ENCODE measurements at places on chromosomes 3 and 15.

DNA sequence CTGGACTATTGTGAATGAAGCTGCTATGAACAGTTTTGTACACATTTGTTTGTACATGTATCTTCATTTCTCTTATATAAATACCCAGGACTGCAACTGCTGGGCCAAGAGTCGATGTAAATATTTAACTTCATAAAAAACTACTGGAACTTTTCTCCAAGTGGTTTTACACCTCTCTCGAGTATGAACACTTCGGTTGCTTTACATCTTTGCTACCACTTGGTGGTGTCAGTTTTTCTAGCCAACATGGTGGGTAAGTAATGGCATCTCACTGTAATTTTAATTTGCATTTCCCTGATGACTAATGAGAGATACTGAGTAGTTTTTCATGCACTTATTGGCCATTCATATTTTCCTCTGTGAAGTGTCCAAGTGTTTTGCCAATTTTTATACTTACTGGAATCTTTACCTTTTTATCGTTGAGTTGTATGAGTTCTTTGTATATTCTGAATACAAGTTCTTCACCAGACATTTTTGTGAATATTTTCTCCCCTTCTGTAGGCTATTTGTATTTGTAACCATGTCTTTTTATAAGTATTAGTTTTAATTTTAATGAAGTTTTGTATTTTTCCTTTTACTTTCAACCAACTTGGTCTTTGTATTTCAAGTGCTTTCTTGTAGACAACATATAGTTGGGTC, 44.4 kb downstream of the PCOLCE2 start:
- DNase-seq: no peak

DNA sequence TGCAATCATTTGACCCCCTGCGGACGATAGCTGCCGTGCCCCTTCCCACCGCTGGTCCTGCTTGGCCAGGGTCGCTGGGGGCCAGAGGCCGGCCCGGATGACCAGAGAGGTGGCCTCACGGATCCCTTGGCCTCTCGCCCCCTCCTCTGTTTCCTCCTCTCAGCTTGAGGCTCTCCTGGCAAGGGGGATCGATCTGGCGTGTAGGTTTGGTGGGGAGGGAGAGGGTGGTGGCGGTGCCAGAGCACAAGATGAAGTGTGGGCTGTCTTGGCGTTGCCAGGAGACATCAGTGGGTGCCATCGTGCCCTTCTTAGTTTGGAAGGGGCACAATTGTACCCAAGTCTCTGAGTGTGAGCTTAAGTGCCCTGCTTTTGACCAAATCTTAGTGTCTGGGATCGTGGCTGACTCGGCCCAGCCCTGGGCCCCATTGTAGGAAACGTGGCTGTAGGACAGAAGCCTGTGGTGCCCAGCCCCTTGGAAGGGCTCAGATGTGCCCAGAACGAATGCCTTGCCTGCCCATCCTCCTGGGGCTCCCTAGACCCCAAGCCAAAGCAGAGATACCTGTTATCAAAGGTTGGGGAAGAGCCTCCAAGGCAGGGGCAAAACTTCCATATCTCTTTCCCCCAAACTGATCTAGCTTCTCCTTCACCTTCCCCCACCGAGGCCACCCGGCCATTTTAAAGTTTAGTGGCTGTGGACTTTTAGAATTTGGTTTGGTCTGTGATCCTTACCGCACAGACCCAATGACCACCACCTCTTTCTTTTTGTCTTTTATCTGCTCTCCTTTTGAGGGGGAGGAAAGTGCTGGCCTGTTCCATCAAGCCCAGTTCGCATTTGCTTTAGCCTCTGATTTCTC, 14.4 kb downstream of the NR2F2 start:
- no peak for DNase-seq

GRCh38 chr3:64257100-64257755, 32.0 kb upstream of the PRICKLE2 start:
- DNase-seq: no peak

DNA sequence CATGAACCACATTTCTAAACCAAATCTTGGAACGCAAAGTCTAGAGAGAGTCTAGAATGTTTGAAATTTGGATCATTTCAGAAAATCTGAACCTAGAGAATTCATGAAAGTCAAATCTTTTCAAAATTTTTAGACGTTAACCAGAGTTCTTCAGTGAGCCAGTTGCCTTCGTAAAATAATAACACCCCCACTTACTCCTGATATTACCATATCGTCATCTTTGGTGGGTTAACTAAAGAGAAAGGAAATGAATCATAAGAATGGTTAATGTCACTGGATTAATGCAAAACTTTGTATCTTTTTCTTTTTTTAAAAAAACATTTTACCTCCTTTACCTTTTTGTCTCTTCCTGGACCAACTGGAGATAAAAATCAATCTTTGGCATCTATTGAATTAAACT, 1.2 kb upstream of the ZBED2 start:
- DNase-seq: no peak

- no peak for DNase-seq
These were observed 28.7 kb downstream of the ATRIP start for GRCh38 chr3:48475188-48475587.

GRCh38 chr15:53072077-53072476, 281.9 kb upstream of the ONECUT1 start:
- DNase-seq: no peak

GRCh38 chr3:194488055-194488742, 1.4 kb upstream of the ATP13A3 start:
- DNase-seq: no peak

GRCh38 chr3:80770106-80771074, 991.1 kb downstream of the GBE1 start:
- no peak for DNase-seq

DNA sequence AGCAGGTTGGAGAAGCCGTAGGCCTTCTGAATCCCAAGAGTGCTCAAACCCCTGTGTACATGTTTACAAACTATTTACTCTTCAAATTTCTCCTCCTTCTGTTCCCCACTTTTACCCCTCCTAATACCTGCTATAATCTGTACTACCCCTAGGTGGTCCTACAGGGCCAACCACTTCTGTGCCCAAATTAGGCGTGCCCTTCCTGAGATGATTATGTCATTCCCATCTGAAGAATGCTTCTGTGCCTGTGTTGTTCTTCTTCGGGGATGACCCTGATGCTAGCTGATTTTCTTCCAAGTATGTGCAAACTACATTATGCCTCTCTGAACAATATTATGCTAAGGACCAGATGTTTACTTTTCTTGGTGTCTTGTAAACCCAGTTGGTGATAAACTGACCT, 20.5 kb downstream of the RBP2 start:
- no peak for DNase-seq

GRCh38 chr3:71478568-71478967, 105.0 kb downstream of the FOXP1 start:
- no peak for DNase-seq

DNA sequence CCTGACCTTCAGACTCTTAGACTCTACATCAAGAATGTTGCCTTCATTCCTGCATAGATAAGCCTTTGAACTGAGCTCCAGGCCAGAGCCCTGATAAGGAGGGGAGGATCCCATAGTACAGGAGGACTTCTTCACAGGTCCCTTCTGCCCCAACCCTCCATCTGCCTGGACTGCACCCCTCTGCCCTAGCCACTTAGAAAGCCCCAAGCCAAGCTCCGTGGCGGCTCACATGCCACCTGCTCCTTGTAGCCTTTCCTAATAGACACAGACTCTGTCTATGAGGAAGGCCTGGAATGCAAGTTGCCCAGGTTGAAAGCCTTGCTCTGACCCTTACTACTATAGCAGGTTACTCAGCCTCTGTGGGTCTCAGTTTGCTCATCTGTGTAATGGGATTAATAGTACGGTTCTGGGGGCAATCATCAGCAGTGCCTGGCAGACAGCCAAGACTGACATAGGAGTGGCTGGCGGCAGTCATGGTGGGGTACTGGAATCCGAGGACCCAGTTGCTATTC, 11.6 kb downstream of the PCSK6 start:
- DNase-seq: no peak

GRCh38 chr15:85582131-85583079, 202.0 kb downstream of the AKAP13 start:
- DNase-seq: peak; percentile 49

DNA sequence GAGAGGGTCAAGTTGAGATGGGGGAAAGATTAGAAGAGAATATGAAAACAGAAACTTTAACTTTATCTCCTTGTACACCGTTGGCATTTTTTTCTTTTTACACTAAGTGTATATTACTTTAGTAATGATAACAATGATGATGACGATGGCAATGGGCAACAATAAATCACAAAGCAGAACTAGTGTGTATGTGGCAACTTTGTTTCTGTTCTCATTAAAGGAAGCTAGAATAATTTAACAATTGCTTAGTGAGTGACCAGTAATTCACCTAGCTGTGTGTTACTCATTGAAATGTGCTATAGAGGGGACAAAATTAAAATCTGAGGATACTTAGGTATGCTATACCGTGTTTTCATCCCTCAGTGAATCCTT, 318.5 kb upstream of the TBL1XR1 start:
- DNase-seq: no peak

DNA sequence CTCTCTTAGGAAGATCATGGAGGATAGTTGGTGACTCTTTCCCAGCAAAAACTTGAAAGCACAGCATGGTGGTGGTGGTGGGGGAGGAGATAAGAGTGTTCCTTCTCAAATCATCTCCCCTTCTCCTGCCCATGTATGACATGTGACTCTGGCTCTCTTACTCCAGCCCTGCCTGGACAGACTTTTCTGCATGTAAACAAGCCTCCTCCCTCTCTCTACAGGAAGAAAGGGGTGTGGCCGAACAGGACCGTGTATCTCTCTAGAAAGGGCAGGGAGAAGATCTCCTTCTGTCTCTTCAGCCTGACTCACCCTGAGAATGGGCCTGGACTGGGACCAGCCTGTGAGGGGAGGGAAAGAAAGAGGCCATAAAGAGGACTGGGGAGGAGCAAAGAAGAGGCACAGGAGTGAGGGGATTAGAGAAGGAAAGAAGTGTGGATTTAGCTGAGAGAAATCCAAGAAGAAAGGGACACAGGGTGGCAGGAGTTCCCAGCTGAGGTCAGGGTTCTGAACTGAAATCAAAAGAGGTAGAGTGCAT, 1.5 kb downstream of the CELF6 start:
- no peak for DNase-seq

DNA sequence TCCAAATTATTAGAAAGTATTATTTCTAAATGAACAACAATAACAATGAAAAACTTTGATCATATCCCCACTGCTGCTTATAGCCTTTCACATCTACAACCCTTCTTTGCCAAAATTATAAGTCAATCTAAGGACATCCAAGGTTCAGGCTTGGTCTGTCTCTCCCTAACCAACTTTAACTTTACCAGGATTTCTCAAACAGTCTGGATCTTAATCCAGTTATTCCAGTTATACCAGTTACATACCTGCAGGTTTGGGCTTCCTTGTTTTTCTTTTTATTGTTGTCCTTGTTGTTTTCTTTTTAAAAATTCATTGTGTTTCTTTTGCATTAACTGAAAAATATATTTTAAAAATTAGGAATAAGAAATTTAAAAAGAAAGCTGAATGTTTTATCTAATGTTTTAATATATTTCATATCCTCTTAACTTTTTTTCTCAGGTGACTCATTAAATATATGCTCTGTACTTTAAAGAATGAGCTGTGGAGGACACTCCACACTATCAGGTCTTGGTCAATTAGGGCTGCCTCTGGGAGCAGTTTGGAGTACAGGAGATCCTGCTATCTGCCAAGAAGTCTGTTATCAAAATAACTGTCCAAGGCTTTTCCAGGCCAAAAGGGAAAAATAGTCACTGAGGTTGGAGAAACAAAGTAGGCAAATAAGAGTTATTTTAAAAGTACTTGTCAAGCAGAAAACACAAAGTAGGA, 421.4 kb downstream of the EPHA6 start:
- no peak for DNase-seq

DNA sequence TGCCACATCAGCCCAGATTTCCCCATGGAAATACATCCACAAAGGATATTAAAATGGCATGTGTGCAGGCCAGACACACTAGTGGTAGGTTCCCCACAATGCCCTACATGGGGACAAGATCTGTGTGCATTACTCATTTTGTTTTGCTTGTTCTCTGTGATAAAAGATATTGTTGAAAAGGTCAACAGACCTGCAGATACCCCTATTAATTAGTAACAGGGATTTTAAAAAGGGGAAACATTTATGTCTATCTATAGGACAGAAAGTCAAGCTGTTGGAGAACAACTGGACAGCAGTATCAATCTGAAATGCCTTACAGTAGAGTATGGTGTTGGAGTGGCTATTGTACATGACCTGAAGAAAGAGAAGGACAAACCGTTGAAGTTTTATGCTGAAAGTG, 596.0 kb upstream of the GRM7 start:
- no peak for DNase-seq

DNA sequence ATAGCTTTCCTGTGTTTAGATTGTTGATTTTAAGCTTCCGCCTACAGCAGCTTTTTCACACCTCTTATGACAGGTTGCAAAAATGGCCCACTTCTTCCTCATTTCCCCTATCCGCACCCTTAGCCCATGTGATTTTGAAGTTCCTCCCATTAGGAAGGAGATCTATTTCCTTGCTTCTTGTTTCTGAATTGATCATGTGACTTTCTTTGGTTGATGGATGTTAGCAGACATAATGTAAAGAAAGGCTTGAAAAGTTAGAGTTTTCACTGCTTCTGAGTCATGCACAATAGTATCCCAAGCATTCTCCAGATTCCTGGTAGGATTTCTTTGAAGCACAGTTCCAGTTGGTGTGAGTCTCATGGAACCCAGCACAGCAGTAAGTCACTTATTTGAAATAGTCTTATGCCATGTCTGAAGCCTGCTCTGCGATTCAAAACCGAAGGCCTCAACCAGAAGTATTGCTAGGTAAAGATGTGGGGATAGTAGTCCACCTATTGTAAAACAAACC, 76.6 kb downstream of the EDEM1 start:
- DNase-seq: no peak

Measured in activated T-helper 1 cell treated with anti-CD3 and anti-CD28 coated beads, Interleukin-2, amount 50 U/mL, for 16 hours (primary cell).